ENCODE measurements at places on chromosomes 16 and 17.

GRCh38 chr17:56913867-56914580, at the start of gene TRIM25:
Gene TRIM25 (minus strand): TSS chr17:56914049. CDS start chr17:56913988, 61 bp downstream.
- peak; percentile 63 for DNase-seq

GRCh38 chr17:47729476-47729875, 3.6 kb upstream of the TBX21 start:
- no peak for DNase-seq

DNA sequence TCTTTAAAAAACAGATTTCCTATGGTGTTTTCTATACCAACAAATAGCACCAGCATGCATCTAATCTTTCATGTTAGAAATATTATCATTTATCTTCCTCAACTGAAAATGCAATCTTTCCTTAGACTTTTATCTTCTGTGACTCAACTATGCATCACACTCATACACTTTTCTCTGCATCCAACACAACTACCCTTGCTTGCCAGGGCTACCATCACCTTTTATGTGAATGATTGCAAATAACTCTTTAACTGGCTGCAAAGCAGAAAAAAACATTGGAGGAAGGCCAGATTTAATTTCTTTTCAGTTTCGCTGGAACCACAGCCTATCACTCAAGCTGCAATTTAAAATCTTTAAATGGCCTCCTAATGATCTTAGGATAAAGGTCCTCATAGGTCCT, 212.9 kb downstream of the CDH8 start:
- DNase-seq = no peak

- no peak for DNase-seq
These were observed 6.8 kb downstream of the MTSS2 start for GRCh38 chr16:70678898-70679670.

DNA sequence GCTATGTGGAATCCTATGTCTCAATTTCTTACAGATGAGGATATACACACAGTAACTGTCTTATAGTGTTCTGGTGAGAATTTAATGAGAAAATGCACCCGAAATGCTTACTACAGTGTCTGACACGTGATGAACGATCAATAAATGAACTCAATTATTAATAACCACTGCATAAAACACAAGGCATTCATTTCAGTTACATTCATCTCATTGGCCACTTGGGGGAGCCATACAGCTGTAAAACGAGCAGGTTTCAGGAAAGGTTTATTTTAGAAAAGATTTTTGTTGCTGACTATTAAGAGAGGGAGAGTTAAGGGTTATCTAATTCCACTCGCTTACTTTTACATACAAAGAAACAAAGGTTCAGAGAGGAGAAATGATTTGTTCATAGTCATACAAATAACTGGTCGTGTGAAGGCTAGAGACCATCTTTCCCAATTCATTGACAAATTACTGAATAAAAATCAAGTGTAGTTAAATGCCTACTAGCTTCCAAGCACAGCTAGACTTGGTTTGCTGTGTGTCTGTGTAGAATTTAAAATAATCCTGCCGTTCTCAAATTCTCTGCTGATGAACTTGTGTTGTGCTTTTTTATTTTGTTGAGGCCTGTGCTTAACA, 160.1 kb downstream of the MAP2K4 start:
- DNase-seq = no peak

All from stimulated activated CD4-positive, alpha-beta T cell treated with anti-CD3 and anti-CD28 coated beads, Interleukin-1b, Interleukin-23, amount 100 ng/mL, for 1 hour (primary cell).